ENCODE measurements at places on chromosomes 12 and 14. TPM values are rescaled to one million over a fixed set of nuclear protein-coding genes. Genes with fewer than 3 reads are reported as not detected.

- H3K27ac ChIP-seq, result peak overlapping the region; percentile 81
- H3K36me3 ChIP-seq, result peaks cover 38% of the 10 kb centered on the region
- H3K27me3 ChIP-seq, result no peaks in the 10 kb centered on the region
- no peak for DNase-seq
- peaks cover 65% of the 10 kb centered on the region for H3K4me1 ChIP-seq
- peak overlapping the region; percentile 96 for H3K4me3 ChIP-seq
Observed at GRCh38 chr14:77707355-77707723, 484 bp downstream of the ALKBH1 start.

DNA sequence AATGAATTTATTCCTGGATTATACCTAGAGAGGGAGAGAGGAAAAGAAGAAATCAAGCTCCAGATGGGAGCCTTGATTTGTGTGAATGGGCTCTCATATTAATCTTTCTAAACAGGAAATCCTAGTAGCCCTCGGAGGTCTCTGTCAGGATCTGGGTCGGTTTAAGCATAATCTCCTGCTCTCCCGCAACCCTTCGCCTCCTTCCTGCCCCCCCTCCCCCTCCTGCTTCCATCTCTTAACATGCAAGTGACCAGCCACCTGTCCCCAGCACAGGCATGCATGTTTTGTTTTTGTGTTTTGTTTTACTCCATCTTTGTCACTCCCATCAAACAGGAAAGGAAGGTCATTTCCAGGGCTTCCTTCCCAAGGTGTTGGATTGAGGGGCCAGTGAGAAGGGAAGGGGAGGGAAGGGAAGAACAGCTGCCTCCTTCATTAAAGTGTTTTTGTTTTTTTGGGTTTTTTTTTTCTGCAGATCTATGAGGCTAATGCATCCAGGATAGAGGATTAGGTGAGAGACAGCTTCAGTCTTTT is 4.8 kb upstream of the KCNA5 start:
- no peak overlapping the region for H3K27ac ChIP-seq
- H3K36me3 ChIP-seq, result no peaks in the 10 kb centered on the region
- H3K27me3 ChIP-seq, result peaks cover 7% of the 10 kb centered on the region
- H3K4me3 ChIP-seq, result no peak overlapping the region
- H3K4me1 ChIP-seq, result peaks cover 4% of the 10 kb centered on the region
- no peak for DNase-seq

DNA sequence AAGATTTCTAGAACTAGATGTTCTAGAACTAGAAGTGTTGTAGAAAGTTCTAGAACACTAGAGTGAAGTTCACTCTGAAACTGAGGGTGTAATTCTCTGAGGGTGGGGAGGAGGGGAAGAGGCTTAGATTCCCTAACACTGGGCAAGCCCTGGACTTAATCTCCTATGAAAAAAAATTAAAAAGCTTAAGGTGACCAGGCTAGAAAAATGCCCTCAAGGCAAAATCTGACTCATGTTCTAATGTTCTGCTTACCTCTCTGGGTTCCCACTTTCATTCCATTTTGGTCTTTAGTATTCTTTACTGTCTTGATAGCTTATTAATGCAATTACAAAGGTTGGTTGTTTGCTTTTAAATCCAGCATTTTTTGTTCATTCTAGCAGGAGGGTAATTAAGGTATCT is 101.5 kb downstream of the KICS2 start:
- no peaks in the 10 kb centered on the region for H3K36me3 ChIP-seq
- no peak overlapping the region for H3K4me3 ChIP-seq

GRCh38 chr14:33934938-33935337 is 15.9 kb downstream of the EGLN3 start:
- no peaks in the 10 kb centered on the region for H3K36me3 ChIP-seq
- H3K27ac ChIP-seq, result no peak overlapping the region
- H3K4me3 ChIP-seq, result no peak overlapping the region
- peaks cover 13% of the 10 kb centered on the region for H3K4me1 ChIP-seq
- H3K27me3 ChIP-seq, result no peaks in the 10 kb centered on the region

DNA sequence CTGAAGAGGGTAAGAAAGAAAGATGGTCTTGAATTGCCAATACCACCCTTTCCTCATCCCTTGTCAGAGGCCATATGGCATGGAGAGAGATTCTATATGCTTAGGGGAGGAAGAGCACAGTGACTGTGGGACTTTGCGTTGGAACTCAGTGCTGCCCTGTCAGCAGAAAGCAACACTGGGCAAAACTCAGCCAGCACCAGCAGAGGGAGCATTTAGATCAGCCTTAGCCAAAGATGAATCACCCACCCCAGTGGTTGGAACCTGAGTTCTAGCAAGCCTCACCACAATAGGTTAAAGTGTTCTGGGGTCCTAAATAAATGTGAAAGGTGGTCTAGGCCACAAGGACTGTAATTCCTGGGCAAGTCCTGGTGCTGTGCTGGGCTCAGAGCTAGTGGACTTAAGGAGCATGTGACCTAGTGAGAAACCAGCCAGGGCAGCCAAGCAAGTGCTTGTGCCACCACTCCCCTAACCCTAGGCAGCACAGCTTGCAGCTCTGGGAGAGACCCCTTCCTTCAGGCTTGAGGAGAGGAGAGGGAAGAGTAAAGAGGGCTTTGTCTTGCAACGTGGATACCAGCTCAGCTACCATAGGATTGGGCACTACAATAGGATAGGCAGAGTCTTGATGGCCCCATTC is 11.4 kb upstream of the BCAT1 start:
- DNase-seq, result no peak
- H3K4me1 ChIP-seq, result no peaks in the 10 kb centered on the region
- no peaks in the 10 kb centered on the region for H3K27me3 ChIP-seq

DNA sequence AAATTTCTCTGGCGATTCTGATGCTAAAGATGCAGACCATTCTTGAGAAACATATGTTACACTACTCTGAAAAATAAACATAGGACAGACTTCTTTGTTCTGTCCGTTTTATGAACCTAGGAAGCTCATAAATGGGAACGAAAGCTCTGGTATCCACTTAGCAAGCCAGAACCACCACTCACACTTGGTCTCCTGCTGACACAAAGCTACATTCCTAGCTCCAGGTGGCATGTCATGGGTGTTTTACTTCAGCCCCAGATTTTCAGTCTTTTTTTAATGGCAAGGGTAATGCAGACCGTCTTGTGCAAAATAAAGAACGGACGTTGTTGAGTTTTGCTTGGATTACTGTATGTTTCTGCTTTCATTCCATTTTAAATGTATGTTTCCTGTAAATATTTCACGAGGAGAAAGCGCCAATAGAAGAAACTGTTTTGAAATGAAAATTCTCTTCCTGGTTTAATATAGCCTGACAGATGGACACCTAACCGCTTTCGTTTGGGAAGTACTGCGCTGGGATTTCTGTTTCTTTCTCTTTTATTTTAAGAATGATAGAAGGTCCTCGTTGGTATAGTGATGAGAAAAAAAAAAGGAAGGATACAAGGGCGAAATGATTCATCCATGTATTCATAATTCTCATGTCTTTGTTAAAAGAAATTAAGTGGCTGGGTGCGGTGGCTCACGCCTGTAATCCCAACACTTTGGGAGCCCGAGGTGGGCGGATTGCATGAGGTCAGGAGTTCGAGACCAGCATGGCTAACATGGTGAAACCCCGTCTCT is 871 bp upstream of the COQ5 start:
- DNase-seq, result no peak
- H3K27ac ChIP-seq, result peak overlapping the region; percentile 93
- no peaks in the 10 kb centered on the region for H3K27me3 ChIP-seq
- peak overlapping the region; percentile 72 for H3K4me3 ChIP-seq
- peaks cover 5% of the 10 kb centered on the region for H3K4me1 ChIP-seq

- H3K27me3 ChIP-seq, result no peaks in the 10 kb centered on the region
- DNase-seq, result no peak
- H3K4me3 ChIP-seq, result no peak overlapping the region
Observed at GRCh38 chr14:42665083-42665482, 1058.4 kb downstream of the LRFN5 start.

DNA sequence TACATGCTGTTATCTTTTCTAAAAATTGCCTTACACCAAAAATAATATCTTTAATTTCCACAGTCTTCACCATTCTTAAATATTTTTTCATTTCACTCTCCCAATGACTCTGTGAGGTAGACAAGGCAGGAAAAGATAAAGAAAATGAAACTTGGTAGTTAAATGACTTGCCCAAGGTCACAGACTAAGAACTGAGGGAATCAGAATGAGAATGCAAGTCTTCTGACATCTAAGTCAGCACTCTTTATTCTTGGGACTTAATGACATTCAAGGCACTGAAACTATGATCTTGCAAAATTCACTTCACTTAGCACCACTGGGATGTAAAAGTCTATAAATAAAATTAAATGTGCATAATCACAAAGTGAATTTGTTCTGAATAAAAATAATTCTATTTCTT is 104.5 kb downstream of the SLC2A13 start:
- no peaks in the 10 kb centered on the region for H3K4me1 ChIP-seq
- H3K27me3 ChIP-seq, result no peaks in the 10 kb centered on the region
- H3K4me3 ChIP-seq, result no peak overlapping the region
- H3K27ac ChIP-seq, result no peak overlapping the region

GRCh38 chr12:32120419-32120818 is 13.8 kb downstream of the BICD1 start:
- no peaks in the 10 kb centered on the region for H3K27me3 ChIP-seq
- no peak for DNase-seq
- peaks cover 8% of the 10 kb centered on the region for H3K4me1 ChIP-seq
- no peak overlapping the region for H3K4me3 ChIP-seq
- no peak overlapping the region for H3K27ac ChIP-seq
- peaks cover 9% of the 10 kb centered on the region for H3K36me3 ChIP-seq

DNA sequence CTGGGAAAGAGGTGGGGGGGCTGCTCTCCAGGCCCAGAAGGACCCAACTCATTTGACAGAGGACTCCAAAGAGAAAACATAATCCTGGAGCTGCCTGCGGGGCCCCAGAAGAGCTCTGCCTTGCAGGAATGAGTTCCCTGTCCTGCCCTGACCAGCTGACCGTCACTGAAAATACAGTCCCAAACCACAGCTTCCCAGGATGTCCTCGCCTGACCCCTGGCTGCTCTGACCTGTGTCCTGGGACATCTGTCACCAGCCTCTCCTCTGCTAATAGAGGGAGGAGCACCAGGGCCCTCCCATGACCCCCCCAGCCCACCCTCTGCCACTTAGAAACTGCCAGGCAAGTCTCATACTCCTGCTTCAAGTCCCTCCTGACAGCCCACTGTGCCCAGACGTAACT is 9.8 kb downstream of the FIGNL2 start:
- H3K4me3 ChIP-seq, result no peak overlapping the region
- no peak overlapping the region for H3K27ac ChIP-seq
- DNase-seq, result no peak

DNA sequence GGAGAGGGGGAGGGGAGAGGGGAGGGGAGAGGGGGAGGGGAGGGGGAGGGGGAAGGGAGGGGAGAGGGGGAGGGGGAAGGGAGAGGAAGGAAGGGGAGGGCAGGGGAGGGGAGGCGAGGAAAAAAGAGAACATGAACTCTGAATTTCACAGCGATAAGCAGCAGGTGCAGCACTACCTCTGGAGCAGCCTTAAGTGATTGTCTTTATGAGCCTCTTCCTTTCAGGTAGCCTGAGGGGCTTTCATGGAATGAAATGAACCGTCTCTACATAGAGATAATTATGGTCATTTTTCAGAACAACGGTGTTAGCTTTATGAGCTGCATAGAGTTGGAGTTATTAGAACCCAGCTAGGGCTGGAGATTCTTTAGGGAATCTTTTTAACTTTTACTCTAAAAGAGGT is 18.1 kb upstream of the PTCSC3 start:
- DNase-seq, result no peak
- no peaks in the 10 kb centered on the region for H3K36me3 ChIP-seq
- H3K27me3 ChIP-seq, result no peaks in the 10 kb centered on the region
- H3K4me1 ChIP-seq, result no peaks in the 10 kb centered on the region
- no peak overlapping the region for H3K27ac ChIP-seq

GRCh38 chr12:12336511-12336910 is 13.5 kb downstream of the MANSC1 start:
- peak; percentile 4 for DNase-seq
- H3K36me3 ChIP-seq, result peaks cover 44% of the 10 kb centered on the region
- H3K4me3 ChIP-seq, result no peak overlapping the region

GRCh38 chr14:104917116-104917515 is 7.6 kb upstream of the PLD4 start:
- no peak overlapping the region for H3K4me3 ChIP-seq
- no peaks in the 10 kb centered on the region for H3K27me3 ChIP-seq
- no peak overlapping the region for H3K27ac ChIP-seq

- DNase-seq, result peak; percentile 91
- H3K4me1 ChIP-seq, result peaks cover 89% of the 10 kb centered on the region
- H3K4me3 ChIP-seq, result no peak overlapping the region
- H3K27me3 ChIP-seq, result no peaks in the 10 kb centered on the region
Observed at GRCh38 chr12:6961695-6962284, 8.7 kb downstream of the PHB2 start.

GRCh38 chr12:132496358-132496669 is 6.4 kb downstream of the FBRSL1 start:
- no peak for DNase-seq
- no peaks in the 10 kb centered on the region for H3K36me3 ChIP-seq
- H3K4me3 ChIP-seq, result no peak overlapping the region

DNA sequence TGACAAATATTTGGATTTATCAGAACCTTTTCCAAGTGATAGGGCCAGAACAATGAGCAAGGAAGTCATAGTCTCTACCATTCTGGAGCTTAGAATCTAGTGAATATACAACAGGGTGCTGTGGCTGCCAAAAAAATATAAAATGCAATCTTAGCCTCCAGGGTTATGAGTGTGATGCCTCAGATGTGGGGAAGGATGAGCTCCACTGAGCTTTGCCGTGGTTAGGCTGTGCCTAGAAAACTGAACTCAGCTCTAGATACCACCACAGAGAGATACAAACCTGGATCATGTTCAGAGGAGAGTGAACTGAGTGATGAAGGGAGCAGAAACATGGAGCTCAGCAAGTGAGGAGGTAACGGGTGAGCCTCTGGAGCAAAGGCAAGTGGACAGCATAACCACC is 138.1 kb upstream of the HIF1A start:
- H3K4me3 ChIP-seq, result no peak overlapping the region
- no peaks in the 10 kb centered on the region for H3K36me3 ChIP-seq
- H3K4me1 ChIP-seq, result peaks cover 8% of the 10 kb centered on the region
- no peaks in the 10 kb centered on the region for H3K27me3 ChIP-seq
- no peak overlapping the region for H3K27ac ChIP-seq

GRCh38 chr12:90858252-90858651 is 96.7 kb downstream of the CCER1 start:
- H3K27ac ChIP-seq, result no peak overlapping the region
- no peaks in the 10 kb centered on the region for H3K36me3 ChIP-seq
- H3K27me3 ChIP-seq, result no peaks in the 10 kb centered on the region
- no peak overlapping the region for H3K4me3 ChIP-seq

- peaks cover 40% of the 10 kb centered on the region for H3K4me1 ChIP-seq
- no peak overlapping the region for H3K4me3 ChIP-seq
- no peaks in the 10 kb centered on the region for H3K27me3 ChIP-seq
- no peak for DNase-seq
- no peaks in the 10 kb centered on the region for H3K36me3 ChIP-seq
- peak overlapping the region; percentile 58 for H3K27ac ChIP-seq
Observed at GRCh38 chr12:92554158-92555073, 148.4 kb upstream of the PLEKHG7 start.

Gene CPNE6
- 0.03 TPM for polyA plus RNA-seq

Gene ABCD2
- polyA plus RNA-seq, result 0.41 TPM

Gene AMN
- polyA plus RNA-seq, result 2.1 TPM

Gene PRKD1
- 1.0 TPM for polyA plus RNA-seq

Gene PIK3C2G
- not detected for polyA plus RNA-seq

Gene TMEM121
- 6.0 TPM for polyA plus RNA-seq

Gene ARID4A
- 9.4 TPM for polyA plus RNA-seq

Gene KRT77
- not detected for polyA plus RNA-seq

Gene ACSM4
- polyA plus RNA-seq, result not detected

Gene SLC2A14
- not detected for polyA plus RNA-seq

Gene CCDC88C
- 29.8 TPM for polyA plus RNA-seq

Gene NAV3
- 0.74 TPM for polyA plus RNA-seq

Gene TDRD9
- 0.70 TPM for polyA plus RNA-seq

Gene KRT71
- not detected for polyA plus RNA-seq
